Activated CD4-positive, alpha-beta T cell treated with anti-CD3 and anti-CD28 coated beads for 36 hours (primary cell): ENCODE measurements at places on chromosomes 11 and 22. TPM values are rescaled to one million over a fixed set of nuclear protein-coding genes. Genes with fewer than 3 reads are reported as not detected.

CFAP300 gene
- total RNA-seq: not detected

PPFIBP2 gene
- 7.9 TPM for total RNA-seq

SHISA8 gene
- 1.4 TPM for total RNA-seq

GRCh38 chr11:116946414-116946813 is 109.0 kb upstream of the APOA1 start:
- H3K36me3 ChIP-seq: peaks cover 32% of the 10 kb centered on the region
- H3K27ac ChIP-seq: no peak overlapping the region

DNA sequence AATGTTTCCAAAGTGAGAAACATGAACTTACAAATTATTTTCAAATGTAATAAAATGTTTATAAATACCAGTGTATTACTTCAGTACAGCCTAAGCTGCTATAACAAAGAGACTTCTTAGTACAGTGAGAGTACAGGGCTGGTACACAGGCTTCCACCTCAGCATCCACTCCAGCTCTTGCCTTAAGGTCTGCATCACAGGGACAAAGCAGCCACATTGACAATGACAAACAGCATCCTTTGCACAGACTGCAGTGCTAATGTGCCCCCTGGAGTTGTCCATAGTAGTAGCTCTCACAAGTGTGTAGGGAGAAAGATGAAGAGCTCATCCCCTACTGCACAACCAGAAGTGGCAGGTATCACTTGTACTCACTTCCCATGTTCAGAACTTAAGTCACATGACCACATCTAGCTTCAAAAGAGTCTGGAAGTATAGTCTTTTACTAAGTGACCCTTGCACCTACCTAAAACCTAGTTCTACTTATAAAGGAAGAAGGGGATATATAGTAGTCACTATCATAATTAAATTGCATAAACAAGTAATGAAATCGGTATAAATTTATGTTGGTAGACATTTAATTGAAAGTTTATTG is 10.7 kb upstream of the LIPT2 start:
- H3K4me3 ChIP-seq: no peak overlapping the region
- peaks cover 4% of the 10 kb centered on the region for H3K4me1 ChIP-seq
- H3K27ac ChIP-seq: no peak overlapping the region
- H3K36me3 ChIP-seq: no peaks in the 10 kb centered on the region

GRCh38 chr11:77073328-77074001 is 6.7 kb downstream of the CAPN5 start:
- H3K27me3 ChIP-seq: no peaks in the 10 kb centered on the region
- no peak overlapping the region for H3K27ac ChIP-seq
- H3K4me3 ChIP-seq: no peak overlapping the region
- H3K4me1 ChIP-seq: peaks cover 15% of the 10 kb centered on the region

DNA sequence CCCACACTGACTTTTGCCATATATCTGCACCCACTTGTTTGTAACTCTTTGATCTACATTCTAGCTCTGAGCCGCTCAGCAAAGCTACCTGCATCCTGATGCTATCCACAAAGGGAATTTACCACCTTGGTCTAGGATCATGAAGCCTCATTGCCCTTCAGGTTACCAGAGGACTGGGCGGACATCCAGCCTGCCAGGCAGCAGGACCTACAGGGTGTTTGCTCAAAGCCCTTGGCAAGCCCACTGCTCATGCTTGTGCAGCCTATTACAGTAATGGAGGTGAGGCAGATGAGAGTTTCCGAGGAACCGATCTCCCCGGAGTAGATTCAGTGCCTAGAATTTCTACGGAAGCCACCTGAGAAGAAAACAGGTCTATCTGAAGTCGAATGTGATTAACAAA is 417.2 kb downstream of the OPCML start:
- no peaks in the 10 kb centered on the region for H3K4me1 ChIP-seq
- no peak overlapping the region for H3K4me3 ChIP-seq
- H3K36me3 ChIP-seq: no peaks in the 10 kb centered on the region
- no peak overlapping the region for H3K27ac ChIP-seq

DNA sequence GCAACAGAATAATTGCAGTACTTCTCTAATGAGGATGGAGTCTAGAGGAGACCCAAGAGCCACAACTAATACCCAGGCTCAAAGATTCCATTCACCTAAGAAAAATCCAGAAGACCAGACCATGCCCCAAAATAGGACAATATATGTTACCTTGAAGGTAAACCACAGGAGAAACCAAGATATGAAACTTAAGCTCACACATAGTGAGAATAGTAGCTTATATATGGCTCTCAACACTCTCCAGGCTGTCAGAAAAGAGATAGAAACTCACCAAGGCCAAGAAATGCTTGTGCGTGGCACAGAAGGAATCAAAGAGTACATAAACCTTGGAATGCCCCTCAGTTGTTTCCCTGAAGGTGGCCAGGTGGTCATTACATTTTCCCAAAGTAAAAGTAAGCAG is 9.1 kb downstream of the FAM111A start:
- no peak for DNase-seq
- peaks cover 69% of the 10 kb centered on the region for H3K36me3 ChIP-seq
- peak overlapping the region; percentile 93 for H3K27ac ChIP-seq
- no peaks in the 10 kb centered on the region for H3K27me3 ChIP-seq

DNA sequence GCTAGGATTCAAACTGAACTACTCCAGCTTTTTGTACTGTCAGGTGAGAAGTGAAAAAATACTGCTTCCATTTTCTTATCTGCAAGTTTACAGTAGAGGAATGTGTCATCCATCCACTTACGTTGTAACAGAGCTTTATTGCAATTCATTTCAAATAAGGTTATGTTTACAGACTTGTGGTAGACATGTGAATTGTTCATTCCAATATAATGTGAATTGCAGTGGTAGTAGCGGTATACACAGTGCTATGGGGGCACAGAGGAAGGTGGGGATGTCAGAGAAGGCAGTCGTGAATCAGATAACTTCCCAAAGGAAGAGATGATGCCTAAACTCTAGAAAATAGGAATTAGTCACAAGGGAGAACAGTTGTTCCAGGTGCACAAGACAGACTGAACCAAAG is 42.5 kb downstream of the CEP57 start:
- DNase-seq: no peak
- H3K27ac ChIP-seq: peak overlapping the region; percentile 10
- no peak overlapping the region for H3K4me3 ChIP-seq
- peaks cover 18% of the 10 kb centered on the region for H3K4me1 ChIP-seq
- no peaks in the 10 kb centered on the region for H3K27me3 ChIP-seq

- H3K4me3 ChIP-seq: no peak overlapping the region
- H3K27me3 ChIP-seq: peaks cover 2% of the 10 kb centered on the region
- no peaks in the 10 kb centered on the region for H3K36me3 ChIP-seq
These were observed 9.9 kb downstream of the LINC01488 start for GRCh38 chr11:69491071-69492031.

DNA sequence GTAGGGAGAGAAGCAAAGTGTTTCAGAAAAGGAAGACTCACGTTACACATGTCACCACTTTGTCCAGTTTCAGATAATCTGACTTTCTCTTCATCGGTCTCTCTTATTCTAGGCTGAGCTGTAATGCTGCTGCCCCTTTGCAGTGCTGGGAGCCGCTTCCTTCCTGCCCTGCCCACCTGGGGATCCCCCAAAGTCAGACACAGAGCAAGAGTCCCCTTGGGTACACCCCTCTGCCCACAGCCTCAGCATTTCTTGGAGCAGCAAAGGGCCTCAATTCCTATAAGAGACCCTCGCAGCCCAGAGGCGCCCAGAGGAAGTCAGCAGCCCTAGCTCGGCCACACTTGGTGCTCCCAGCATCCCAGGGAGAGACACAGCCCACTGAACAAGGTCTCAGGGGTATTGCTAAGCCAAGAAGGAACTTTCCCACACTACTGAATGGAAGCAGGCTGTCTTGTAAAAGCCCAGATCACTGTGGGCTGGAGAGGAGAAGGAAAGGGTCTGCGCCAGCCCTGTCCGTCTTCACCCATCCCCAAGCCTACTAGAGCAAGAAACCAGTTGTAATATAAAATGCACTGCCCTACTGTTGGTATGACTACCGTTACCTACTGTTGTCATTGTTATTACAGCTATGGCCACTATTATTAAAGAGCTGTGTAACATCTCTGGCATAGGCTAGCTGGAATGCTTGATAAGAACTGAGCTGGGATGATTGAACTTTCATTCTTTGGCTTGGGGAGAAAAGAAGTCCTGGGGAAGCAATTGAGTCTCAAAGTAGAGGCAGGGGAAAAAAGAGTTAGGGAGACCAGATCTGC is 31.2 kb upstream of the SMIM35 start:
- no peaks in the 10 kb centered on the region for H3K36me3 ChIP-seq
- no peak overlapping the region for H3K27ac ChIP-seq
- H3K4me1 ChIP-seq: no peaks in the 10 kb centered on the region
- H3K27me3 ChIP-seq: peaks cover 10% of the 10 kb centered on the region
- H3K4me3 ChIP-seq: no peak overlapping the region
- DNase-seq: no peak

DNA sequence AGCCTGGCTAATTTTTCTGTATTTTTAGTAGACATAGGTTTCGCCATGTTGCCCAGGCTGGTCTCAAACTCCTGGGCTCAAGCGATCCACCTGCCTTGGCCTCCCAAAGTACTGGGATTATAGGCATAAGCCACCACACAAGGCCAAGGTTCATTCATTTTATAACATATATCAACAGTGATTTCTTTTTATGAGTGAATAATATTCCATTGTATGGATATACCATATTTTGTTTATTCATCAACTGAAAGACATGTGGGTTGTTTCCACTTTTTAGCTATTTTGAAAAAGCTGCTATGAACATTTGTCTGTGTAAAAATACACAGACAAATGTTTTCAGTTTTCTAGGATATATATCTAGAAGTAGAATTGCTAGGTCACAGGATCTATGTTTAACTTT is 116.0 kb downstream of the MRTFA start:
- H3K4me1 ChIP-seq: peaks cover 41% of the 10 kb centered on the region
- no peaks in the 10 kb centered on the region for H3K27me3 ChIP-seq
- no peak overlapping the region for H3K4me3 ChIP-seq
- no peak for DNase-seq
- H3K27ac ChIP-seq: no peak overlapping the region

GRCh38 chr11:20050551-20051333 is 109.5 kb downstream of the DBX1 start:
- no peaks in the 10 kb centered on the region for H3K4me1 ChIP-seq
- H3K36me3 ChIP-seq: no peaks in the 10 kb centered on the region
- DNase-seq: no peak
- no peak overlapping the region for H3K27ac ChIP-seq

DNA sequence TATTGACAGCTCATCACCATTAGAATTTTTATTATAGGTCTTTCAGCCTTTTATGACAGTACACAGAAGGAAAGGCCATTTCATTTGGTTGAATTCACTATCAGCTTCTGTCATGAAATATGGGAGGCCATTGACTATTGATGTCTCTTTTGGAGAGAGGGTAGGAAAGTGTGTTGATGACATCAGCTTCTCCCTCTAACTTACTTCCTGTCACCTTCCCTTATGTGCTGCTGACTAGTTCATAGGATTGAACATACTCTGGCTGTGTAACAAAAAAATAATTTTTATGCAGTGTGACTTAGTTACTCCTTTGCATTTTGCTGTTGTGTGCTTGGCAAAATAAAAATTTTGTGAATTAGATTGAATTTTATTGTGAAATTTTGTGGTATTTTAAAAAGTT is 769.2 kb downstream of the METTL15 start:
- H3K27ac ChIP-seq: no peak overlapping the region
- no peaks in the 10 kb centered on the region for H3K4me1 ChIP-seq
- H3K27me3 ChIP-seq: no peaks in the 10 kb centered on the region
- H3K36me3 ChIP-seq: no peaks in the 10 kb centered on the region
- H3K4me3 ChIP-seq: no peak overlapping the region
